Activated gamma-delta T cell treated with anti-CD3 and anti-CD28 coated beads, Interleukin-2, amount 50 U/mL, for 16 hours (primary cell): ENCODE measurements at places on chromosomes 16 and 17.
A peak's percentile ranks its signal among the peaks of the same experiment; 100 is the strongest.

DNA sequence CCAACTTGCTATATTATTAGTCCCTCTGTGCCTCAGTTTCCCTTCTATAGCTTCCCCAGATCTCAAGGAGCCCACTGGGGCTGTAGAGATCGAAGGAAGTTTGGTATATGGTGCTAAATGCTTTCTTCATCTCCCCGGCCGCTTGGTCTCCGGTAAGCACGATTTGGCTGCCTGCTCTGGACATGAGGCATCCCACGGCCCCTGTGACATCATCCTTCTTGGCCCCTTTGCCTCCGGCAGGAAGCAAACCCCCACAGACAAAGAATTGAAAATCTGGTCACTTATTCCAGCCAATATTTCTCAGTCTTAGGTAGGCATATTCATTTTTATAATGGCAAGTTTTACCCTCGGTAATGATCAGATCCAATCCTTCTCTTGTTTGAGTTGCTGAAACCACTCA lies 65.8 kb downstream of the WSCD1 start:
- no peak for DNase-seq

DNA sequence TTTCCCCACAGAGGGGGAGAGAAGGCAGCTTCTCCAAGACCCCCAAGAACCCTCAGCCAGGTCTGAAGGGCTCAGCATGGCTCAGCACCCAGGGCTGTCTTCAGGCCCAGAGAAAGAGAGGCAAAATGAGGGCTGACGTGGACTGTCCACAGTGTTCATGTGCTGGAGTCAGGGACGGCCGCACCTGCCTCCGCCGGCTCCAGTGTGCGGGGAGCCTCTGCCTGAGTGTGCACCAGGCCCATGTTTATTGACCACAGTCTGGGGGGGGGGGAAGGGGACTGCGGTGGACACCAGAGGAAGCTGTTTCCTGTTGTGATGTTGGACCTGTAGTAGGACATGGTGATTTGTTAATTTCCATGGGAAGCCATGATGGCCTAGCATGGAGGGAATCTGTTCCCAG lies 6.9 kb downstream of the MRM1 start:
- DNase-seq: no peak

DNA sequence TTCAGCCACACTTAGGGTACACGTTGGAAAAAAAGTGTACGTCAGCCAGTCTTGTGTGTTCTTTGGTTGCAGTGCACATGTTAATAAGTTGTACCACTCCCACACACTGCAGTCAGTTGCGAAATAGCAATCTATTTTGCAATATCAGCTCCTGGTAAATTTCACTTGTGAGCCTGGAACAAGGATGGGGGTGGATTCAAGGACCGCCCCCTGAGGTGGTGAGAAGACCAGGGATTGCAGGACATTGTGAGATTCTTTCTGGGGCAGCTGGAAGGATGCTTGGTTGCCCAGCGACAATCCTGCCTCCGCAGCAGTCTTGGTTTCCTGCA lies 78.6 kb upstream of the ZFHX3 start:
- no peak for DNase-seq

GRCh38 chr16:23074423-23074822 lies 74.8 kb downstream of the USP31 start:
- no peak for DNase-seq

DNA sequence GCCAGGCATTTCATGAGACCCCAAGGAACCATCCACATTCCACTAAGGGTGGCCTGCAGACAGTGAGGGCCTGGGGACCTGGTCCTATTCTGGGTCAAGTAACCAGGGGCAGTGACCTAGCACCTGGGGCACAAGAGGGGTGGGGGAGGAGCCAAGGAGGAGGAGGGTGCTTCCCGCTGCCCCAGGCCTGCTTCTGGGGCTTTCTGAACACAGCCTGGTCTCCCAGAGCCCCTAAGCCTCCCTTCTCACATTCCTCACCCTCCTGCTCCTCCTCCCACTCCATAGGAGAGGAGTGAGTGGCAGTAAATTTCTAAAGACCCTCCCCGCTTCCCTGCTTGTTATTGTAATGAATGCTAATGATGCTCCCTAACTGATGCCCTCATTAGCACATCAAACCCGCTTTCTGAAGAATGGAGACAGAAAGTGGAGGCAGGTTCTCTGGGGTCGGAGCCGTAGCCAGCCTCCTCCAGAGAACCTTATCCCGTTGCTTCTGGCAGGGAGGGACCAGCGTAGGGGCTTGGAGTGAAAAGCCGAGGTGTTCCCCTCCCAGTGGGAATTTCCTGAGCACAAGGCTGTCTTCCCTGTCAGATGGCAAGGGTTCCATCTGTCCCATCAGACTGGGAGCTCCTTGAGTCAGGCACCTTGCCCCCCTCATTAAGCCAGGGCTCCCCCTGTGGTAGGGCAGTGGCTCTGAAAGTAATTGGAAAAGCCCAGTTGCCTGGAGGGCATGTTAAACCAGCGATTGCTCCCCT lies 3.7 kb upstream of the SRCIN1 start:
- DNase-seq: no peak

- peak; percentile 34 for DNase-seq
Measured at GRCh38 chr17:57986841-57987580, 1.0 kb downstream of the VEZF1 start.

DNA sequence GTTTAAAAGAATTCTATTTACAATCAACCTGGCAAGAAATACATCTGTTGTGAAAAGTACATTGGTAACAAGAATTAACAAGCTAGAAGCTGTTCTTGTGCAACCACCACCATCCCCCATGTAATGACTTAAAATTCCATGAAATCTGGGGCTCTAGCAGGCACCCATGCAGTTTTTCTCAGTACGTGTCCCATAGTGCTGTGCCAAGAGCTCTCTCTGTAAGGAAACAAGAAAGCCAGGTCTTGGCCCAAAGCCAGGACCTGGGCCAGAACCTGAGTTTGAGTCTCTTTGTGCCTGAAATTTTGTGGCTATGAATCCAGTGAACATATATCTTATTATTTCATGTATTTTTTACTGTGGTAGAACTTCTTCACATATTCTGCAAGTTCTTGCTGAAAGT lies 46.6 kb downstream of the NUP93 start:
- no peak for DNase-seq

DNA sequence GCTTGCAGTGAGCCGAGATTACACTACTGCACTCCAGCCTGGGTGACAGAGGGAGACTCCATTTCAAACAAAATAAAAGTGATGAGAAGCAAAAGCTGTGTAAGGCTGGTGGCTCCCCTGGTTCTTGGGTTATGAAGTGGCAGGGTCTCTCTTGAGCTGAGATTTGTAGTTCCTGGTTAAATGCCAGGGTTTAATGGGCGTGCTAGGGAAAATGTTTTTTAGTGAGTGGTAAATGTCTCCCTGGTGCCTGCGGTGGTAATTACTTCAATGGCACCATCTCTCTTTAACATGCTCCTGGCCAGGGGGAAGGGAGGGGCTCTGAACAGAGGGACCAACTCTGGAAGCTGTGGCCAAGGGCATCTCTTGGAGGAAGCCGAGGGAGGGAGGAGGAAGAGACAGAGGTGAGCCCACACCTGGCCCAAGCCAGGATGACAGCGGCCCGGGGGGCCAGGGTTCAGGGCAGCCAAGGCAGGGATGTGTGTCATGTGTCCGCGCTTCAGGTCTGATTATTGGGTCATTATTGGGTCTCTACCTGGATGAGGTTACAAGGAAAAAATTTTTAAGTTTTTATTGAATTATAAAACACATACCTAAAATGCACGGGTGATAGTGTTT lies 17.8 kb upstream of the RPL38 start:
- DNase-seq: no peak

DNA sequence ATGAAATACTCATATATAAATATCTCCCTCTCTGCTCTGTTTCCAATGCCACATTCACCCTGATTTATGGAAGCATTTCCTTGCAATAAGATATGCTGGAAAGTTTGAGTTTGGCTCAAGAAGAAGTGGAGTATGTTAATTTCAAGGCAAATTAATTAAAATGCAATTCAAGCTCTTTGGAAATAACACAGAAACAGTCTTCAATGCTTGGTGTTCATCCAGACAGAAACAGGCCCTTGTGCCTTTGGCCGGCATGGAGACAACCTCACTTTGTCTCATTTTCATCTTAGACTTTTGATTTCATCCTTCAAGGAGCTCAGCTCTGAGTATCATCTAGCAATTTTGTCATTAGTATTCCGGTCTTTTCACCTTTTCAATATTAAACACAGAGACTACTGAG lies 210.0 kb downstream of the C16orf95 start:
- no peak for DNase-seq

GRCh38 chr17:49928837-49929475 lies 40.0 kb upstream of the DLX4 start:
- no peak for DNase-seq

- peak; percentile 9 for DNase-seq
Measured at GRCh38 chr17:19647697-19648474, 665 bp upstream of the ALDH3A2 start.

DNA sequence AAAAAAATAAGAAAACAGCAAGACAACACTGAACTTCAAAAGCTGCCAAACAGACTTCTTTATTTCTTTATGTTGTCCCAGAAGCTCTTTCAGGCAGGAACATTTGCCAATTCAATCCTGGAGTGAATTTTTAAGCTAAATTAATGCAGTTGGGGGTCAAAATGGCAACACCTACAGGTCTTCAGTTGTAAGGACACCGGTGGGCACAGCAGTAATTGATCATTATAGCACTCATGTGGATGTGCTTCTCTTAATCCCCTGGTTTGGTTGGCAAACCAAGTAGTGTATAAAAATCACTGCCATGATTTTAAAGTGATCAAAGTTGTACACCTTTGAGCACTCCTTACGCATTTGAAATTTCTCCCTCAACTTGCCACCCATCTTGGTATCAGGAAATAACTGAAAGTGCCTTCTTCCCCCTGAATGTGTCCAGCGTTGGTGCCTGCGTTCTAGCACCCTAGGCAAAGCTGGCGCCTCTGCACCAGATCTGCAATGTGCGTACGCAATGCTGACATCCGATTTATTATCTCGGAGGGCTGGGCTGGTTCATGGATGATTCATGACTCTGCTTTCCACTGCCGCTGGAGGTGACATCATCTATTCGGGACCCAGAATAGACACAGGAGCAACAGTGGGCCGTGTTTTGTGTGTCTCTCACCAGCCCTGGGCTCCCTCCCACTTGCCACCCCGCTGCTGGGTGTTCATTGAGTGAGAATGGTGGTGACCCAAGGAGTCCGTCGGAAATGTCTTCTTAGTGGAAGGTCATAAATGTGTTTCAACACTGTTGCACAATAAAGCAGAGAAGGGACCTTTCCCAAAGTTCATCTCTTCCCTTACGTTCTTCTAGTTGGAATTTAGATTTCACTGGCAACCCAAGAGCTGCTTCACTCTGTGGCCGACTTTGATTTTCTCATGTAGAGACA lies 203.4 kb downstream of the CCDC182 start:
- no peak for DNase-seq

DNA sequence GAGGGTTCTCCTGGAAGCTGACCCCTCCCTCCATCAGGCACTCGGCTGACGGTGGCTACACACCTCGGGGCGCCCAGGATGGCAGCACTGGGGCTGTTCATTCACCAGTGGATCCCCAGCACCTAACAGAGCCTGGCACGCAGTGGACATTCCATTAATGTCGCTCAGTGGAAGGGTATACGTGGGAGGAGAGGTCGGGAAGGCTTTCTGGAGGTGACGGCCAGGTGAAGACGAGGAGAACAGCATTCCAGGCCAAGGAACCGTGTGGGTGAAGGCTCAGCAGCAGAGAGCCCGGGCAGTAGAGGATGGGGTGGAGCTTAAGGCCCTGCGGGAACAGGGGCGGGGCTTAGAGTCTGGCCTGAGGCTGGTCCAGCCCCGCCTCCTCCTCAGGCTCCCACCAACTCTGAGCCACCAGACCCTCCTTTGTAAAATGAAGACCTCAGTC lies 2.5 kb upstream of the HS3ST6 start:
- DNase-seq: no peak

DNA sequence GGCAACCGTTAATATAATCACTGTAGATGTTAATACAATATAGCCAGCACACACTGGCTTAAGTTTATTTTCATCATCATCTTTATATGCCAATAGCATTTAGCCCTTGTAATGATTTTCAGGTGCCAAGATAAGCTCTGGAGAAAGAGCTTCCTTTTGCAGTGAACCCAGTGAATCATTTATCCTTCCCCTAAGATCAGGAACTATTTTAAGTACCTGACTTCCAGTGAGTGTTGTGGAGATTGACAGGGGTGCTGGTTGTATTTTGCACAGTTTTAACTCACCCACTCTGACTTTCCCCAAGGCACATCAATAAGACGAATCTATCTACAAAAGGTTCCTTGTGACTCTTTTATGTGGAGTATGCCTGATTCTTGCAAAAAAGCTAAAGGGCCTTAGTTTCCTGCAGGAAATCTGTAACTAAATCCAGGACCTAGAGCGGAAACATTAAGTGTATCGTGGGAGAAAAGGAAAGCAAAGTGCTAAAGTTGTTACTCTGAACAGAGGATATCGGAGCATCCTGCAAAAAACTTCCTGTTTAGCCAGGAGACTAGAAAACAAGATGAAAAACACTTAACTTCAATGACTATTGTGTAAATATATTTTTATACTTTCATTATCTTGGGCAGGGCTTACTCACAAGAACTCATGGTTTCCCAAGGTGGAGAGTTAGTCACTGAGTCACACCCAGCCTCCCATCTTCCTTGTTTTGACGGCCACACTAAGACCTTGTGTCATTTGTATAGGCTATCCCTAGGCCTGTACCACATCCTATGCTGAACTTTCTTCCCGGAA lies 183.6 kb downstream of the MAP2K6 start:
- no peak for DNase-seq
